Kasumi-1 (cell line): ENCODE measurements at places on chromosomes 1 and 21.

GRCh38 chr1:51920130-51920529 is 41.6 kb upstream of the NRDC start:
- DNase-seq: no peak

DNA sequence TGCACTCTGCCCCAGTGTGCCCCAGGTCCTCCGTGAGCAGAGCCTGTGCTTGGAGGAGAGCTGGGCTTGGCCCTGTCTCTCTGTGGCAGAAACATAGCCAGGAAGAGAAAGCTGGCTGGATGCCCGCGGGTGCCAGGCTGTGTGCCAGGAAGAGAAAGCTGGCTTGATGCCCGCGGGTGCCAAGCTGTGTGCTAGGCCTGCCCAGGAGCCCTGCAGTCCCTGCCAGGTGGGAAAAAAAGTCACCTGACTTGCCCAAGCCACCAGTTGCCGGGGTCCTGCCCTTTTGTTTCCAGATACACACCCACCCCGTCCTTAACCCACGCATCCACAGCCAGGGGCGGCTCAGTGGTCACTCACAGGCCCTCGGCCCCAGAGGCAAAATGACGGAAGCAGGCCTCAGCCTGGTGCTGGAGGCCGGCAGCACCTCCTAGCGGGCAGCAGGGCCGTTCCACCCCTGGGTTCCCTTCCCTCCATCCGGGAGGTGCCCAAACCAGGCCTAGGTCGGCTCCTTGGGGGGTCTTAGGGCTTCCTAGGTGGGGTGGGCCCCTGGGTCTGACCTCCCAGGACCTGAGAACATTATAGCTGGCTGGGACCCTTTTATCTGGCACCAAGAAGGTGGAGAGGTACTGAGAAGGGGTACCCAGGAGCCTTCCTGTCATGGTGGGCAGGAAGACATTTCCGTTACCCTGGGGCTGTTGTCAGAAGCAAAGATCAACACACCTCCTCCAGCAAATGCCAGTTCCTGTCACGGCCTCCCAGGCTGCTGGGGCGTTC is 9.1 kb downstream of the ITGB2 start:
- DNase-seq: no peak

- DNase-seq: no peak
Measured at GRCh38 chr1:8396786-8397406, 79.0 kb downstream of the SLC45A1 start.

- DNase-seq: peak; percentile 50
Measured at GRCh38 chr1:75233302-75233929, 99.2 kb downstream of the LHX8 start.

GRCh38 chr1:111211921-111212320 is 11.5 kb upstream of the DENND2D start:
- no peak for DNase-seq

DNA sequence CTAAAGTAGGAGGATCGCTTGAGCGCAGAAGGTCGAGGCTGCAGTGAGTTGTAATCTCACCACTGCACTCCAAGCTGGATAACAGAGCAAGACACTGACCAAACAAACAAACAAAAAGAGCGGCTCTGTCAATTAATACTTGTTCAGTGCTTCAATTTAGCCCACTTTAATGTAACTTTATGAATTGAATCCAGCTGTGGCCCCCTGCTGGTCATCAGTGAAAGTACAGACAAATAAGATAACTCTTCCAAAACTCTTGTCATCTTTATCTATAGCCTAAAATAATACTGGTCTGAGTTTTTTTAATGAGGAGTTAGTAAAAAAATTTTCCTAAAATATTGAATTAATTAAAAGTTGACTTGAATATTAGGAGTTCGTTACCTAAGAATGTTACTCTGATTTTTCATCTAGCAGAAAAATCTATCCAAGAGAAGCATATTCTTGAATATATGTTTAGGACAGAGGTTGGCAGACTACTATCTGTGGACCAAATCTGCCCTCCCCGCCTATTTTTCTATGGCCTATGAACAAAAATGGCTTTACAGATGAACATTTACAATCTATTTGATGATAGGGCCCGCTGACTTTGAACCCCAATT is 26.1 kb downstream of the ATP5PF start:
- DNase-seq: peak; percentile 49

GRCh38 chr1:103129255-103129654 is 20.9 kb upstream of the COL11A1 start:
- no peak for DNase-seq

- no peak for DNase-seq
Measured at GRCh38 chr1:204544321-204544720, 28.1 kb downstream of the MDM4 start.

GRCh38 chr1:29893806-29894205 is 657.5 kb downstream of the PTPRU start:
- no peak for DNase-seq

GRCh38 chr1:235012436-235013210 is 116.0 kb downstream of the TOMM20 start:
- peak; percentile 65 for DNase-seq

GRCh38 chr1:76891931-76892622 is 24.8 kb downstream of the ST6GALNAC5 start:
- DNase-seq: peak; percentile 19

GRCh38 chr1:55623311-55623710 is 408.1 kb upstream of the USP24 start:
- no peak for DNase-seq

DNA sequence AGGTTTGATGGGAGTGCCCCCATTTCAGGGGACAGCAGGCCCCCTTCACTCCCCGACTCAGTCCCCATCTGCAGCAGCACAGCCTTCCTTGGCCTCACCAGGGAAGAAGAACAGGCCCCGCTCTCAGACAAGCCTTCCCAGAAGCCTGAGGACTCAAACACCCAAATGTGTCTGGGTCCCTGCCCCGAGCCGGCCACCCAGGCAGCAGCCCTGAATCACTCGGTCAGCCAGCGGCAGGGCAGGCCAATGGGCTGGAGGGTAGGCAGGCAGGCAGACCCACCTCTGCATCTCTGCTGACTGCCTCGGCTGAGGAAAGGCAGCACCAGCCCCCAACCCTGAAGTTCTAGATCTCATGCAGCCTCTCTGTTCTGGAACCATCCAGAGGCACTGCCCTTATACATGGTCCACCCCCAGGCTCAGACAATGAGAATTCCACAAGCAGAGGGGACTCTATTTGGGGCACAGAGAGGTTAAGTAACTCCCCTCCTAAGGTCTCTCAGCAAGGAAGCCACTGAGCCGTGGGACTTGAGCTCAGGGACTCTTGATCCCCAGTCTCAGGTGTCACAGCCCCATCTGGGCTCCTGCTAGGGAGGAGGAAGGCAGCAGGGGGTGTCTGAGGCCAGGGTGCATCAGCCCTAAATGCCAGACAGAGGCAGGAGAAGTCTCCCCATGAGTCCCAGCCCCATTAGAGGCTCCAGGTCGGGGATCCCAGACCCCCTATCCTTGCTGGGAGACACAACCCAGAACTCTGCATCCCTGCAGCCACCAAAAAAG is 33.2 kb upstream of the RUNX3 start:
- no peak for DNase-seq

GRCh38 chr1:82517586-82517985 is 716.9 kb downstream of the ADGRL2 start:
- no peak for DNase-seq

DNA sequence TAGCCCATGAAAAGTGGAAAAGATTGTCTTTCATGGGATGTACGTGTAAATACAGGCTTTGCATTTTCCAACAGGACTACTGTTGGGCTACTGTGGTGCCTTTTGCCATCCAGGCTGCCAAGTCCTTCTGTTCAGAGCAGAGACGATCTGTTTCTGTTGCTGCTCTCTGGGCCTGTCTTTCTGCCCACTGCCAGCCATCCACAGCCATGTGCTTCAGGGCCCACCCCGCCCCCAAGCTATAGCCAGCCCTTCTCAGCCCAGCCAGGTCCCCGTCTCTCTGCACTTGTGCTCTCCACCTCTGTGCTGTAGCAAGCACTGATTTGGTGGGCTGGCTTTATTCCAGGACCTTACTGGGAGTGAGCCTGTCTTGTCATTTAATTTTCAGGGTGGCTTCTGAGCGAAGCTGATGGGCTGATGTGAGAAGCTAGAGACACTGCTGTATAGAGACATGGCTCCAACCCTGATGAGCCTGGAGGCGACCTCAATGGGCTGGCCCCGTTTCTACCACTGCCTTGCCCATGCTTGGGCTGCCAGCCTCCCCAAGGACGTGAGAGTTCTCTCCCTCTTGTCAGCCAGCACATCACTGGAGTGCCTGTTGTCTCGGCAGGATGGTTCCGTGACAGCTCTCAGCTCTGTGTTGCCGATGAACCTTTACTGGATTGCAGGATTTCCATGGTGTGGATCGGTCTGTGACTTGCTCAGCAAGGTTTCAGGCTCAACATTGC is 137.8 kb downstream of the PEX14 start:
- no peak for DNase-seq

- DNase-seq: no peak
Measured at GRCh38 chr1:202212787-202213186, 19.2 kb downstream of the LGR6 start.

DNA sequence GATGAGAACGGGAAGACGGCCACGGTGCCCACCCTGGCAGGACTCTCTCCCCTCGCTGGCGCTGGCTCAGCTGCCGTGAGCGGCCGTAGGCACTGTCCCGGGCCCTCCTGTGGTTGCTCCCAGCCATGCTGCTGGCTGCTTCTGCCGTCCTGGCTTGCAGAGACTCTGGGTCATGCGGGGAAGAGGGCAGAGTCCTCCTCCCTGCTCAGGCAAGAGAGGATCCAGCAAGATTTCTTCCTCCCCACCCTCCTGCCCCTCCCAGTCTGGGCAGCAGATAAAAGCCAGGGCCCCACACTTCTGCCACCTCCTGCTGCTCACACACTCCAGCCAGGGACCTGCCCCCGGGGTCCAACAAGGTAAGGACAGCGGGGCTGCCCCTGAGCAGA is 60.1 kb downstream of the AGPAT3 start:
- no peak for DNase-seq

DNA sequence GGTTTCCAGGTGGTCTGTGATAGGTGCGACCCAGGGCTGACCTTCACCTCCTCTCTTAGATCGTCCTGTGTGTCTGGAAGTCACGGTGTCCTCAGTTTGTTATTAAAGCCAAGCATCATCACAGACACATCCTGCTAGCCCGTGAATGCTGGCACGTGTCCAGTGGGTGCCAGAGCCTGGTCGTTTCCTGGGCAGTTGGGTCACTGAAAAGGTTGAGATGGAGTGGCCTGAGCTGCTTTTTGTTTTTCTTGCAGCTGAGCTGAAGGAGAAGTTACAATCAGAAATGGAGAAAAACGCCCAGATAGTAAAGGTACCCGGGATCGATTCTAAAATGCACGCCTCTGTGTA is 23.2 kb downstream of the PCNT start:
- DNase-seq: no peak

DNA sequence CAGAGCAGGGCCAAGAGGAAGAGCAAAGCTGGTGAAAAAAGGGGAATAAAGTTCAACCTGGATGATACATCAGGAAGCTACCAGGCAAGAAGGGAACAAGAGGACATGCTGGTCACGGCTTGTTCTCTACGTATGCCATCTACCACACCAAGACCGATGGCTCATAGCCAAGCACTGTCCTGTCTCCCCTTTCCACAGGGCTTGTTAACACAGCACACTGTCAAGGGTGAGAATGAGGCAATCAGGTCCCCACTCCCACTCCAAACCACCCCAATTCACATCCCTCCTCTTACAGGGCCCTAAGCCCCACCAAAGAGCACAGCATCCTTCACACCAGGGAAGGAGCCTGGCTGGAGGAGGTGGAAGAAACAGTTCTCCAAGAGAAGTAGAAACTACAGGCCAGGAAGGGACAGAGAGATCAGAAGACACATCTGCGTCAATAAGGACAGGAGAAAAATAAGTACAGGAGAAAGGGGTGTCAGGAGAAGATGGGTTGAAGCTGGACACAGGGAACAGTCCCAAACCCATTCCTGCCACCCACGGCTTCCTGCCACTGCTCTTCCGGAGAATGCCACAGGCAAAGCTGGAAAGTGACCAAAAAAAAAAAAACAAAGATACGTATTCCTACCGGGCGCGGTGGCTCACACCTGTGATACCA is 923 bp upstream of the SHC1 start:
- no peak for DNase-seq

GRCh38 chr1:224545571-224545970 is 70.5 kb upstream of the CNIH3 start:
- no peak for DNase-seq

GRCh38 chr1:233834609-233835008 is 69.9 kb upstream of the SLC35F3 start:
- DNase-seq: no peak

DNA sequence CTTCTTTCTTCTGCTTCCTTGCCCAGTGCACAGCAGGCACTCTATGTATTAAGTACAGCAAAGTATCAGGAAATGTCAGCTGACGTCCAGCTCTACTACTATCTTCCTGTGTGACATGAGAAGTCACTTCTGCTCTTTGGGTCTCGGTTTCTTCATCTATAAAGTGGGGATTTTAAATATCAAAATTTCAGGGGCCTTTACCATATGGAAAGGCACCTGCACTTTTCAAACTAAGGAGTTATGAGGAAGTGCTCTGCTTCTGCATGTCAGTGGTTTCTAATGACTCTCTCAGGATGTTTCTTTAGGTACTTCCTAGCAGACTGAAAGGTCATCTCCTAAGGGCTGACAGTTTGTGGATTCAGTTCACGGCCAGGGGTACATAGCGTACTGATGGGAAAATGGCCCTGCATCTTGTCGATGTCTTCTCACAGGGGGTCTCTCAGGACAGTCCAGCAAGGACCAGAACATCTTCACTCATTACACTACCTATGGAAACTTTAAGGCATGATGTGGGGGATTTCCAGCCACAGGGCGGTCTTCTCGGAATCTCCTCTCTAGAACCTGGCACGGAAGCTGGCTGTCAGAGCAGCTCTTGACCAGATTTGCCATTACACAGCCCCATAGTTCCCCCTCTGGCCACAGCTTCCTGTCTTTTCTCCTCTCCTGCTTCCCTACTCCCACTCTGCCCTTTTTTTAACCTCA is 42.0 kb upstream of the MTF1 start:
- DNase-seq: peak; percentile 33

DNA sequence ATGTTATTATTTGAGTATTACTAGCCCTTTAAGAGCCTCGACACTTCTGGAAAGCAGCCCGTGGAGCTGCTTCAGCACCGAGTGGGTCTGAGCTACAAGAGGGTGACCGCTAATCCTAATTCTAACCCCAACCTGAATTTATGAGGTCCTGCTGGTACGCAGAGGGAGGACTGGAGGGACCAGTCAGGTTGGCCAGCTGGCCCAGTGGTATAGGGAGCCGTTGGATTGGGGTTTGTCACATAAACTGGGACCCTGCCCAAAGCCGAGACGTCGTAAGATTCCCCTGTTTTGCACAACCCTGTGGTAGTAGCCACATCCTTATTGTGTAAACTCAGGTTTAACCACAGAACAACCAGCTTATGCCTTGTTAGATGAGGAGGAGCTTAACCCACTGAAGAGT is 60.8 kb upstream of the F3 start:
- peak; percentile 80 for DNase-seq

GRCh38 chr21:37550618-37551330 is 184.2 kb downstream of the DYRK1A start:
- DNase-seq: no peak
